SJCRH30 (cell line): ENCODE measurements at places on chromosomes 6 and 20. TPM values are rescaled to one million over a fixed set of nuclear protein-coding genes. Genes with fewer than 3 reads are reported as not detected.

- no peaks in the 10 kb centered on the region for H3K27me3 ChIP-seq
- H3K4me3 ChIP-seq, result no peak overlapping the region
- H3K27ac ChIP-seq, result no peak overlapping the region
- no peaks in the 10 kb centered on the region for H3K4me1 ChIP-seq
- DNase-seq, result no peak
Measured at GRCh38 chr6:95489185-95489863, 88.0 kb upstream of the MANEA start.

DNA sequence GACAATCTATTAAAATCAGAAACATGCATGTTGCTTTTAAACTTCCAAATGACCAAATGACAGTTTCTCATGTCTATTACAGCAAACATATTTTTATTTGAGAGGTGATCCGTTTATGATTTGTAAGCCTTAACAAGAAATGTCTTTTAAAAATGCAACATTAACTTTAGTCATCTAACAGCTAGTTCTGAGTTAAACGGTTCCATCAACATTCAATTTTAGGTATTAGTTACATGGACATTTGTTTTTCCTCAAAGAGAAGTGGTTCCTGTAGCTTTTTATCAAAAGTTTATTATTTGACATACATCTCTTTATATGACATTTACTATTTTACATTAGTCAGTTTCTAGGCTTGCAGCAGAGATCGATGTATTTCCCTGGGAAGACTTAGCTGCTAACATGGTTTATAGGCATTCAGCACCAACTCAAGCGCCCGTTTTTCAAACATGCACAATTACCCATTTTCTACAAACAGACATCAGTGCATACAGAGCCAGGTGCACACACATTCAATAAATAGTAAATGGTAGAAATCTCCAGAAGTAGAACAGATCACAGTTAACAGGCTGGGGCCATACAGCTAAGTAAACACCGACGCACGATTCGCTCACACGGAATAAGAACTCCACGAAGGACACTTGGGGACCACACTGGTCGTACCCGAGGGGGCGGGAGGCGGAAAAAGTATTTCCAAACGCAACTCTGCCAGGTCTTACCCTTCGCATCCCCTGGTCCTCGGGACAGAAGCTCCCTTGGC lies 882 bp downstream of the CNR1 start:
- peak overlapping the region; percentile 62 for H3K4me3 ChIP-seq
- DNase-seq, result no peak
- no peaks in the 10 kb centered on the region for H3K27me3 ChIP-seq
- no peaks in the 10 kb centered on the region for H3K36me3 ChIP-seq

GRCh38 chr20:31605031-31605901 lies at the start of gene ID1:
Gene ID1 (plus strand): TSS chr20:31605289. CDS start chr20:31605388, 99 bp downstream.
- H3K27ac ChIP-seq, result peak within 1 kb of the TSS; percentile 97
- H3K36me3 ChIP-seq, result peaks cover 4% of the 10 kb centered on the region; the same call in 1 of the 2 replicates
- peaks cover 33% of the 10 kb centered on the region for H3K4me1 ChIP-seq
- no peaks in the 10 kb centered on the region for H3K27me3 ChIP-seq

DNA sequence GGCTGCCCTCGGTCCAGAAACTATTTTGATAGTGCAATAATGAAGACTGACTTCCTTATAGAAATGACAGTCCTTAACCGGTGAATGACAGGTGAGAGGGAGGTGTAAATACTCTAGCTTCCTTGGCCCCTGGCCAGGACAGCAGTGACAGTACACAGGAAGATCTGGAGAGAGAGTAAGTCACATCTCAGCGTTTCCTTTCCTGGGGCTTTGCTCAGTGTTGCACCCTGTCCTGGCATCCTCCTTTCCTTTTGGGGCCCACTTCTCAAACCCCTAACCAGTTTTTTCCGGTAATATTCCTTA lies 336.9 kb downstream of the CD83 start:
- no peak overlapping the region for H3K4me3 ChIP-seq
- no peaks in the 10 kb centered on the region for H3K4me1 ChIP-seq
- DNase-seq, result no peak
- no peaks in the 10 kb centered on the region for H3K27me3 ChIP-seq
- H3K36me3 ChIP-seq, result no peaks in the 10 kb centered on the region

GRCh38 chr6:5506149-5506548 lies 244.8 kb downstream of the FARS2 start:
- peaks cover 9% of the 10 kb centered on the region for H3K4me1 ChIP-seq
- H3K4me3 ChIP-seq, result no peak overlapping the region
- H3K36me3 ChIP-seq, result no peaks in the 10 kb centered on the region
- DNase-seq, result no peak
- no peak overlapping the region for H3K27ac ChIP-seq

DNA sequence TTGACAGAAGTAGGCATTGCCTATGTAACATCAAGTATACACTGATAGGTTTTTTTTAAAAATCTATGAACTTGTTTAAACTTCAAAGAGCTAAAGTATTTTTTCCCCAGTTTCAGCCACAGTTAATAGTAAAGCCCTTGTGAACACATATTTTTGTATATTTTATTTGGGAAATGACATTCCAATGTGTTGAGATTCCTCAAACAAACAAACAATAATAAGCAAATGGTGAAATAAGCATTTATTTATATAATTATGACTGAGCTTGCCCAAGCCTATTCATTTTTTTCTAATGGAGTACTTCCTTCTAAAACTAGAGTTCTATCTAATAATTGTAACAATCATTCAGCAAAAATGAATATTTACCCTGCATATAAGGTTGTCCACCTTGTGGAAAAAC lies 12.5 kb downstream of the SYCP2 start:
- DNase-seq, result no peak
- H3K36me3 ChIP-seq, result no peaks in the 10 kb centered on the region
- no peak overlapping the region for H3K4me3 ChIP-seq
- H3K4me1 ChIP-seq, result no peaks in the 10 kb centered on the region

- H3K4me1 ChIP-seq, result no peaks in the 10 kb centered on the region
- H3K27me3 ChIP-seq, result no peaks in the 10 kb centered on the region
- DNase-seq, result no peak
- no peaks in the 10 kb centered on the region for H3K36me3 ChIP-seq
Measured at GRCh38 chr20:14902432-14903089, 565.1 kb upstream of the FLRT3 start.

- H3K4me1 ChIP-seq, result no peaks in the 10 kb centered on the region
- DNase-seq, result no peak
- H3K27me3 ChIP-seq, result peaks cover 4% of the 10 kb centered on the region
- no peaks in the 10 kb centered on the region for H3K36me3 ChIP-seq
- no peak overlapping the region for H3K27ac ChIP-seq
- no peak overlapping the region for H3K4me3 ChIP-seq
Measured at GRCh38 chr20:55677011-55677410, 328.3 kb downstream of the CBLN4 start.

OR2J3 gene
- not detected in 2 replicates for total RNA-seq

UBE2V1 gene
- total RNA-seq, result 216 and 249 TPM in 2 replicates

DNA sequence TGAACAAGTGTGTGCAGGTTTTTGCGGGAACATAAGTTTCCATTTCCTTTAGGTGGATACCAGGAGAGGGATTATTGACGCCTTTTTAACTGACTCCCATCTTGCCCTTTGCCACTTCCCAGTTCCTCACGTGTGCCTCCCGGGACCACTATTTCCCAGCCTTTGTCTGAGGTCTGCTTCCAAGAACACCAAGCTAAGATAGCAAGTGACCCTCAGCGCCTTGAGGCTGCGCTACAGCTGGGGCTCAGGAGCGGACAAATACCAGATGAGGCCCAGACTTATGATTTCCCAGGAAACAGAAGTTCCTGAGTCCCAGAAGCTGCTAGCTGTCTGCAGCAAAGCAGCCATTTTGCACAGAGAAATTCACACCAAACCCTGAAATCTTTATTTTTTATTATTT lies 216.7 kb downstream of the SYNDIG1 start:
- no peak for DNase-seq
- no peaks in the 10 kb centered on the region for H3K36me3 ChIP-seq
- H3K27me3 ChIP-seq, result no peaks in the 10 kb centered on the region; the same call in 1 of the 2 replicates

DNA sequence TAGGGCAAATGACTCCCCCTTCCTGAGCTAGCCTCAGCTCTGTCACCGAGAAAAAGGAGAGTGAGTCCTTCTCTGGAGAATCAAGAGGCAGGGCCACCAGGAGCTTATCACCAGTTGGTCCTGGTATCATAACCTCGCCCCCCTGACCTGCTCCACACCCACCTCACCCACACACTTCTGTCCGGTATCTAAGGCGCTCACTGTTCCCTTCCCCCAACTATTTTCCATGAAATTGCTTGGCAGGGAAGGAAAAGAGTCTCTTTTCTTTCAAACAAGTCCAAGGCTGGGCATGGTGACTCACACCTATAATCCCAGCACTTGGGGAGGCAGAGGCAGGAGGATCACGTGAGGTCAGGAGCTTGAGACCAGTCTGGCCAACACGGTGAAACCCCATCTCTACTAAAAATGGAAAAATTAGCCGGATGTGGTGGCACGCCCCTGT lies 77.6 kb downstream of the ZMYND8 start:
- H3K4me3 ChIP-seq, result no peak overlapping the region
- no peaks in the 10 kb centered on the region for H3K27me3 ChIP-seq
- no peak overlapping the region for H3K27ac ChIP-seq
- peaks cover 64% of the 10 kb centered on the region for H3K36me3 ChIP-seq

GRCh38 chr6:89485320-89485719 lies 52.4 kb downstream of the ANKRD6 start:
- H3K4me3 ChIP-seq, result no peak overlapping the region
- H3K27me3 ChIP-seq, result no peaks in the 10 kb centered on the region
- H3K27ac ChIP-seq, result no peak overlapping the region
- peak; percentile 52 for DNase-seq
- no peaks in the 10 kb centered on the region for H3K36me3 ChIP-seq
- no peaks in the 10 kb centered on the region for H3K4me1 ChIP-seq

MTFR2 gene
- total RNA-seq, result 9.4 and 11.8 TPM in 2 replicates

DNA sequence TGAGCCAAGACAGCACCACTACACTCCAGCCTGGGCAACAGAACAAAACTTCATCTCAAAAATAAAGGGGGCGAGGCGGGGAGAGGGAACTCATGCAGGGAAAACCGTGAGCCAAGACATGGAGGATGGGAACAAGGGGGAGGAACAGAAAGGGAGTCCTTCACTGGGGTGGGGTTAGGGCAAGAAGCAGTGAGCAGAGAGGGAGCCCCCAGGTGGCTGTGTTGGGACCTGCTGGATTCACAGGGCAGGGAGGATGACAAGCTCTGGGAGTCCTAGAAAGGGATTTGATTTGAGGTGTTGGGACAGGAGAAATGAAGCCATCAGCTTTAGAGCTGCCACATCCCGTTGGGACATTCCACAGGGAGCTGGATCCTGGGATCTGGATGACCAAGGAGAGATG lies 90.6 kb upstream of the TOP1 start:
- H3K27me3 ChIP-seq, result 0 out of 2 replicates have a peak, but pooled peaks cover 2% of the 10 kb centered on the region
- no peak for DNase-seq
- no peak overlapping the region for H3K4me3 ChIP-seq
- H3K36me3 ChIP-seq, result no peaks in the 10 kb centered on the region
- no peak overlapping the region for H3K27ac ChIP-seq

DNA sequence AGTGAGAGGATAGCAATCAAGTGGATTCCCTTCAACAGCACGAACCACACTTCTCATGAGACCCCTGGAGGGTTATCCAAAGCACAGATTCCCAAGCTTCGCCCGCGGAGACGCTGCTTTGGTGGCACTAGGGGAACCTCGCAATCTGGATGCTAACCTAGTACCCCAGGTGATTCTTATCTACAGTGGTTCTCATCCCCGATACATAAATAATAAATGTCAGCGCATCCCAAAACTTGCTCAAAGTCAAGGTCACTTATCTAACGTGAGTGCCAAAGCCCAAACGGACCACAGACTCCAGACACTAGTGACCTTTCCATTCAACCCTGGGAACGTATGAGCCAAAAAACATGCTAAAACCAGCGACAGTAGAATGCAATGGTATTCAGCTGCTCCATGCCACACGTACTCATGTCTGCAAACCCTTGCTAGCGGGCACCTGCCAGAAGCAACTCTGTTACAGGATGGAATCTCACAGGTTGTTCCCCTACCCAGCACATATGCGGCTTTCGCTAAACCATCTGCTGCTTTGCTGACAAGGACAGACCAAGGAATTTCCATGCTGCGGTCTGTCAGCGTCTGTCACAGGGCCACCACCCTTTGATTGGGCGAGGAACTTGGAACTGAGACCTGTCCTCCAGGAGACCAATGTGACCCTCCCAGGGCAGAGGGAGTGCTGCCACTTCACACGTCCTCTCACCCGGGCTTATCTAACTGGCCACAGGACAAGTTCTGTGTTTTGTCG lies 16.8 kb downstream of the MYLK4 start:
- DNase-seq, result no peak
- H3K4me3 ChIP-seq, result no peak overlapping the region
- H3K27ac ChIP-seq, result no peak overlapping the region
- H3K36me3 ChIP-seq, result no peaks in the 10 kb centered on the region

DNA sequence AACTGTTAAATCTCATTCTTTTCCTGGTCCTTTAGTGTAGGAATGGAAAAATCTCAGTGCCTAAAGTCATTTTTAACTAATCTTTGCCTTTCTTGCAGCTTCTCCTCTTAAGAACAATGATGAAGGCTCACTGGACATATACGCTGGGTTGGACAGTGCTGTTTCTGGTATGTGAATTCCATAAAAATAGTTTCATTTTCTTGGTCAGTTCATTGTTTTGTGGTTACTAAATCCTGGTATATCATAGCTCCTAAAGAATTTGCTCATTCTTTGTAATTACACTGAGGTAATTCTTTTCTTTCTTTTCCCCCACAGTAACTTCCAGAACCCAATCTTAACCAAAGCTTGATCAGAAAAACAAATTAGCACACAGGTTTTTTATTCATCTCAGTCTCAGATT lies 23.4 kb downstream of the CASP8AP2 start:
- H3K4me3 ChIP-seq, result no peak overlapping the region
- no peaks in the 10 kb centered on the region for H3K27me3 ChIP-seq
- peaks cover 64% of the 10 kb centered on the region for H3K36me3 ChIP-seq
- H3K27ac ChIP-seq, result no peak overlapping the region
- H3K4me1 ChIP-seq, result no peaks in the 10 kb centered on the region

DNA sequence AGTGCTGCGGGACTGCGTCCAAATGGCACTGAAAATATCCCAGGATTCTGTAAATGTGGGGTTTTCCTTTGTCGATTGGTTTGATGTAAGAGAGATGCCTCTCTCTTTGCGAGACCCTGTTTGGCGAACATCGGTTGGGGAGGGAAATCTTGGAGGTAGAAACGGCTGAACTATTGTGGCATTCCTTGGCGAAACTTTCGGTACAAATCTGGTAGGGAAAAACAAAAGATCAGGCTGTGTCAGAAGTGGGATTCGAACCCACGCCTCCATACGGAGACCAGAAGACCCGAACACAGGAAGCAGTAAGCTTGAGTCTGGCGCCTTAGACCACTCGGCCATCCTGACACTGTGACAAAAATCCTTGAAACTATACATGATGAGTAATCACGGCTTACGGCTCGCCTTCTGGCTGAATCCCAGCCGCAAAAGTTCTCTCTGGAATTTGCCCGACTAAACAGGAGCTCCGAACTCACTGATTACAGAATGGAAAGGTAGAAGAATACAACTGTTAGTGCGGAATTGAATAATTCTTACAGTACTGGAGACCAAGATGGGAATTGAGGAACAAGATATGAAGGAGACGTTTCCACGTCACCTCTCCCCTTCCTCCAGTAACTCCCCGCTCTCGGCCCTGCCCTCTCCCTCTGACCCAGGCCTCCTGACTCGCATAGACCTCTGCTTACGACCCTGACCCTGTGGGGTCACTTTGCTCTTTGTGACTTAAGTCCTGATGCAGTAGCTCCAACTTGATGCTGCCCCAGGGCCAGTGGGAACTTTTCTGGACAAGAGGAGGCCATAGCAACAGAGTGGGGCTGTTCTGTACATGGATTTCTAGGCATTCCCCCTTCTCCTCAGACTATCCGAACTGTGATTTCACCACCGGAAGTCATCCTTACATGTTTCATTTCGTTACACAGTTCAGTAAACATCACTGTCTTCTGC lies 132.8 kb upstream of the ZNF184 start:
- no peak overlapping the region for H3K27ac ChIP-seq
- no peaks in the 10 kb centered on the region for H3K4me1 ChIP-seq
- H3K4me3 ChIP-seq, result no peak overlapping the region
- H3K27me3 ChIP-seq, result no peaks in the 10 kb centered on the region
- no peak for DNase-seq
